Iris pigment epithelial cell (primary cell): ENCODE measurements at places on chromosomes 1 and 21.

GRCh38 chr1:83704350-83704749, 294.6 kb downstream of the TTLL7 start:
- no peak for DNase-seq

DNA sequence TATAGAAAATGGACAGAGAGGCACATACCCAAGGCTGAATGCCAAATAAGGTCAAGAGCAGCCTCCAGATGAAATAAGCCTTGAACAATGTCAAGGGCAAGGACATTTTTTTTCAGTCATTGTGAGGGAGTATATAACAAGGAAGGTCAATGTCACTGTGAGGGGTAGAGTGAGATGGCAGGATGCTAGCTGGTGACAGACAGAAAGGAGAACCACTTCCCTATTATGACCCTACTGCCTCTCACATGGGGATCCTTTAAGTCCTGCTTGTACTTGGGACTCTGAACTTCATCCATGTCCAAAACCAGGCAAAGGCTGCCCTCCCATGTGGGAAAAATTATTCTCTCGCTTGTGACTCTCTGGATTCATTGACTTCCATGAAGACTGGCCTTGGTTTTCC, 119.5 kb upstream of the COA6 start:
- no peak for DNase-seq

DNA sequence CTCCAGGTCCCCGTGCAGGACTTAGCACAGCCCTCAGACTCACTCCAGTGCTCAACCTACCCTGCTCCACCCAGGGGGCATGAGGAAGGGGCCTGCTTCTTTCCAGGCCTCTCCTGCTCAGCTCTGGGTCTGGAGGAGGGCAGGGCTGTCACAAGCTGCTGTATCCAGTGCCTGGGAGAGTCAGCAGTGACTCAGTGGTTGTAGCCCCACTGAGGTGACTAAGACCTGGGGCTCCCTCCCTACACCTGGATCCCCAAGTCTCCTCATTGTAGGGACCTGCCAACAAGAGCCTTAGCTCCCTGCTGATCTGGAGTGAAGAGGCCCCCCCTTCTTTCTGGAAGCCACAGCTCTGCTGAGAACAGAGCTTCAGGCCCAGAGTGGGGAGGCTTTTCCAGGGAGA, 36.1 kb upstream of the FAM131C start:
- DNase-seq: no peak

DNA sequence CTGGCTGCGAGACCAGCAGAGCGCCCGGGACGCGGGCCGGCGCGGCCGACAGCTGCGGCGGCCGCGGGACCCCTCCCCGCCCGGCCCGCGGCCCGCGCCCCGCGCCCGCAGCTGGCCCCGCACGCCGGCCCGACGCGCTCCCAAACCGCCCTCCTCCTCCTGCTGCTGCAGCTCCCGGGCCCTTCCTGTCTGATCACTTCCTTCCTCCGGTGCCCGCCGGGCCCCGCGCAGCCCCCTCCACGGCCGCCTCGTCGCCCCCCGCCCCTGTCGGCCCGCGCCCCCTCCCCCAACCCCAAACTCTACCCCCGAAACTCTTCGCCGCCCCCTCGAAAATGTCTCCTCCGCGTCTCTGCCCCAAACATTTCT, 594 bp downstream of the LUZP1 start:
- DNase-seq: no peak

GRCh38 chr1:227192163-227192562, 126.1 kb downstream of the CDC42BPA start:
- peak; percentile 95 for DNase-seq
